Midbrain (tissue), 1 donor: ENCODE measurements at places on chromosomes 6 and 20.

DNA sequence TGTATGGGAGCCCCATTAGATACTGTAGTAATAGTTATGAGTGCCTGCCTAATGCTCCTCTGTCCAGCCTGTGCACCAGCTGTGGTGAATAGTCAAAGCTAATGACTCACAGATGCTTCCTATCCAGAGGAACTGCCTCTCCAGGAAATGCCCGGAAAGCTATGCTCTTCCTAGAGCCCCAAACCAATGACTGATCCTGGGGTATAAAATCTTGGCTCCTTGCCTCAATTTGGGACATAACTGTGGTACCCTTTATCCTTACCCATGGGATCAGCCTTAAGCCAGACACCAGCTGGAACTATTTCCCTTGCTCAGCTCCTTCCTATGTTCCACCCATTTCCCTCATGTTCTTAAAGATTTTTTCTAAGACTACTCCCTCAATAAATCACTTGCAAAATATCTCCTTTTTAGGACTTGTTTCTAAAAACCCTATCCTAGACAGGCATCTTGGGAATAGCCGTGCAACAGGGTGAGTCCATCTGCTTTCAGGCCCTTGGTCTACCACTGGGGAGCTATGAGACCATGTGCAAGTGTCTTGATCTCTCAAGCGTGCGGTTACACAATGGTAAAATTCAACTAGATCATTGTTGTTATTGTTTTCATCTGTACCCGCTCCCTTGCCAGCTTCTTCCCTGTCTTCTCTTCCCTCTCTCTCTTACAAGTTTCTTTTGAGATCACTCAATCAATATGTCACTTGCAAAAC lies 283.7 kb downstream of the BTBD3 start:
- no peak for DNase-seq

- no peak for DNase-seq
Observed at GRCh38 chr20:7841291-7841970, 98.8 kb downstream of the HAO1 start.

DNA sequence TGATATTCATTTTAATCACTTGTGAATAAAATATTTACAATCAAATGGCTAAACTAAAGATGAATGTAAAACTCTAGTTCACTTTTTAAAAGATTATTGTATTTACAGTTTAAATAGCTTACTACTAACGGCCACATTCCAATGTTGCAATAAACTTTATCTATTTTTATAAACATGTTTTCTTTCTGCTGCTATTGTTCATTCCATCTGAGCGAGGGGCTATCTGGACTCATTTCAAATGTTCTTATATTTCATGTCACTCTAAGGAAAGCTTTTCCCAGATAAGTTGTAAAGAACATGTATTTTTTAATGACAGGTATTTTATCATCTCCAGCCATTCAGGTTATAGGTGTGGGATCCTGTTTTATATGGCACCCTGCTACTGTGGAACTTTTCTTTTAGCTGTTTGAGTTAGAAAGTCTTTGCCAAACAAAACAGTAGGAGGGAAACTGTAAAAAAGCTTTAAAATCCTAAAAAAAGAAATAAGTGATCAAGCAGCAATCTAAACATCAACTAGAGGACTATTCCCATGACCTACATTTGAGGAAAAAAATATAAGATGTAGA lies 42.5 kb downstream of the HMGCLL1 start:
- no peak for DNase-seq

- no peak for DNase-seq
Observed at GRCh38 chr6:127684501-127684900, 107.5 kb downstream of the C6orf58 start.

DNA sequence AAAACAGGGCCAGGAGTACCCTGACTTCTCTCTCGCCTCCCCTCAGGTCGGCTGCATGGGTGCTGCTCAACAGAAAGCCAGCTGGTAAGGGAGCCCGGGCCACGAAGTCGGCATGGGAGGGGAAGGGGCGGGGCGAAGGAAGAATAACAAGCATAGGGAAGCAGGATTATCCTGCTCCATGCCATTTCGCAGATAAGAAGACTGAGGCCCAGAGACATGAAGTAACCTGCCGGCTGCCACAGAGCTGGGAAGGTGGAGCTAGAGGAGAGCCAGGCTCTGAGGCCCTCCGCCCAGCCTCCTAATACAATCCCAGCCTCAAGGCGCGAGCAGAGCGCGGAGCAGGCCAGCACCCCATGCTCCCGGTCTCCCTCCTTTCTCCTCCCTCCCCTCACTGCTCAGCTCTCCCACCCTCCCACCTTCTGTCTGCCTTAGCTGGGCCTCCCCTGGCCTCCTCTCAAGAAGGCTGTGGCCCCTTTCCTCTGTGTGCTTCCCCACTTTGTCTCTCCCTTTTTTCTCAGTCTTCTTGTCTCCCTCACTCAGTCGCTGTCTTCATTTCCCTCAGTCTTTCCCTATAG lies 13.2 kb upstream of the HMGA1 start:
- DNase-seq = no peak

GRCh38 chr6:16316741-16317251 lies 78.4 kb downstream of the GMPR start:
- no peak for DNase-seq

- no peak for DNase-seq
Observed at GRCh38 chr6:44216677-44217331, at the start of gene MYMX. Gene MYMX (plus strand): TSS chr6:44216926. CDS start chr6:44217472, 546 bp downstream.

- DNase-seq = no peak
Observed at GRCh38 chr20:37352608-37352980, 6.7 kb downstream of the SRC start.

GRCh38 chr6:64081453-64081852 lies 445.9 kb downstream of the PHF3 start:
- DNase-seq = no peak

DNA sequence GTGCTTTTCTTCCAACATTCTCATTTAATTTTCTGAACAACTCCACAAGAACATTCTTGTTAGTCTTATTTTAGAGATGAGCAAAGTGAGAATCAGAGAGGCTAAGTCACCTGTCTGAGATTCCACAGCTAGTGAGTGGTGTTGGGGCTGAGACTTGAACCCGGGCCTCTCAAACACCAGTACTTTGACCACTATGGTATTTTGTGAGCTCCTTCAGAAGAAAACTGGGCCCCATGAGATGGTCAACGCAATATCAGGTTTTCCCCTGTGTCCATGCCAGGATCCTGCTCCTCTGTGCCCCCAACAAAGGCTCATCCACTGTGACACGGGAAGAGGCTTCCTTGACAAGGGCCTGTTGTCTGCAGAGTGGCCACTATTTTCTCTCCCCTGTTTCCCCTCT lies 51.9 kb downstream of the MAFB start:
- no peak for DNase-seq

DNA sequence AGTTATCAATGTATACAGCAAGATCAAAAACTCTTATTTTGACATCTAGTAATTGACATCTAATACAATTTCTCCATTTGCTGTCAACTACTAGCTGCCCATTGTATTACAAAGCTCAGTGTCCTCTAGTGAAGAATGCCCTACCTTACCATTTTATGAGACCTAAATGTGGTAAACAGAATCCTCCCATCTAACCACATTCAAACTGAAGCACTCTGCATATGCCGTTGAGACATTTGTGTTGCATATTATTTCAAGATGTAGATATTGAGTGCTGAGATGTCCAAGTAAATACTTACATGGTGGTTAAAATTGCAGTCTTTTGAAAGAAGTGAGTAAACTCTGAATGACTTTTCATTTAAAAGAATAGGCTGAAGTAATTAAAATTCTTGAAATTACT lies 597 bp upstream of the GLYATL3 start:
- no peak for DNase-seq

DNA sequence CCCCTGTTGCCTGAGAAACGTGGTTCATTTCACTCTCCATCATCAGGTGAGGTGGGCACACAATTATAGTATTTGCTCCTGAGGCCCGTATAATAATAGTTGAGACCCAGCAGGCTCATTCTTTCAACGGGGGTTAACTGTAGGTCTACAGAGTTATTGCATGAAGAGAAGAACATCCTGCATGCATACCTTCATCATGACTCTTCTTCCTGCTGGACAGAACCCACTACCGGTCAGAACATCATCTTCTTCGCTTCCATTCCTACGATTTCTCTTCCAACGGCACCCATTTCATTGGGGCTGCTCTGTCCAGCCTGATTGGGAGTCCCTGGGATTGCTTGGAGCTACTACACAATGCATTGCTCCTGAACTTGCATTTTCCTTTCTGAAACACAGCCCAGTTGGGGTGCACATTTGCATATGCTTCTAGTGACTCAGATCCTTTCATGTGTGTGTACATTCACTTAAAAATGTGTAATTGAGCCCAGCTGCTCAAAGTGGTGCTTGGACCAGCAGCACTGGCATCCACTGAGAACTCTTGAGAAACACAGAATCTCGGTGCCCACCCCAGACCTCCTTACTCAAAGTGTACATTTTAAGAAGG lies 57.4 kb downstream of the SLC24A3 start:
- no peak for DNase-seq

DNA sequence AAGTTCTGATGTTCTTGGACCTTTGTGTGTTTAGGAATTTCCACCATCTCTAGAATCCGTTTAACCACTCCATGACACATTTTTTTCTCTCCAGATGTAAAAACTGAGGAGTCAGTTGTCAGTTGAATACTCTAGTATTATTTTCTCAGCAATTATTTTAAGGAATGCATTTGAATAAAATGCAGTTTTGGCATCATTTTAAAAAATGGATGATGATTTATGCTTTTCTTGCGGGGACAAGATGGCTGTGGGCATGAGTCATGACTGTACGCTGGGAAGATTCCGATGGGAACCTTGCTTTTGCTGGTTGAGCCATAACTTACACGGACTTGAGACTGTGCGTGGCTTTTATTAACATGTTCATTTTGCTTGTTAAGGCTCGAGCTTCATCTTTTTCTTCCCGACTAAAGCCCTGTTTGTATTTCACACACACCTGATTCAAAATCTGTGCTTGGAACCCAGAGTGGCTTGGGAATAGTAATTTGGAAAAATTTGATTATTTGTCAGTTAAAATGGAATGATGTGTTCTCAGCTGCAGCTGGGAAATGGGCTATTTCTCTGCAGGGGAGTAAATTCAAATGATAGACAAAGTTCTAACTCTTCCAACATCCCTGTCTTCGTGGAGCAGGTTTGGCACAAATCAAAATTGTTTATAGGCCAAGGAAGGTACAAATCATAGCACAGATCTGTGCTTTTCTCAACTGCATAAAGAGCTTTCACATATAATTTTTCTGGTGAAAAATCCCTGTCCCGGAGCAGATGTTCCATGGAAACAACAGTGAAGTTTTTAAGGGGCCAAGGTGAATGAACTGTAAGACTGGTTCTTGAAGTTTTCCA lies 470.5 kb upstream of the JAG1 start:
- no peak for DNase-seq

GRCh38 chr6:146887447-146888077 lies 288.8 kb downstream of the ADGB start:
- DNase-seq = no peak

- DNase-seq = no peak
Observed at GRCh38 chr6:1665214-1665613, 55.5 kb downstream of the FOXC1 start.

DNA sequence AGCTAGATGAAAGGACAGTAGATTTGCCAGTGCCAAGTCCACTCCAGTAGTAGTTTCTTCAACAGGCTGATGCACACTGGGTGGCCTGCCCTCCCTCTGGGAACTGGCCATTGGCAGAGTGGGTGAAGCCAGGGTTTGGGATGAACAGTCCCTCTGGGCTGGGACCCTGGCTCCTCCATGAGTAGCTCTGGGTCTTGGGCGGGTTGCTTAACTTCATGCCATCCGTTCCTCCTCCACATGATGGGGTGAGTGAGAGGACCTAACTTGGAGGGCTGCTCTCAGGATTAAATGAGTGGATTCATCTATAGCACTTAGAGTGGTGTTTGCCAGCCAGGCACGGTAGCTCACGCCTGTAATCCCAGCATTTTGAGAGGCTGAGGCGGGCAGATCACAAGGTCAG lies 47.2 kb downstream of the PLAGL2 start:
- DNase-seq = no peak

- no peak for DNase-seq
Observed at GRCh38 chr20:44643596-44644229, 7.8 kb downstream of the ADA start.

- DNase-seq = no peak
Observed at GRCh38 chr6:101776919-101777350, 383.4 kb downstream of the GRIK2 start.

DNA sequence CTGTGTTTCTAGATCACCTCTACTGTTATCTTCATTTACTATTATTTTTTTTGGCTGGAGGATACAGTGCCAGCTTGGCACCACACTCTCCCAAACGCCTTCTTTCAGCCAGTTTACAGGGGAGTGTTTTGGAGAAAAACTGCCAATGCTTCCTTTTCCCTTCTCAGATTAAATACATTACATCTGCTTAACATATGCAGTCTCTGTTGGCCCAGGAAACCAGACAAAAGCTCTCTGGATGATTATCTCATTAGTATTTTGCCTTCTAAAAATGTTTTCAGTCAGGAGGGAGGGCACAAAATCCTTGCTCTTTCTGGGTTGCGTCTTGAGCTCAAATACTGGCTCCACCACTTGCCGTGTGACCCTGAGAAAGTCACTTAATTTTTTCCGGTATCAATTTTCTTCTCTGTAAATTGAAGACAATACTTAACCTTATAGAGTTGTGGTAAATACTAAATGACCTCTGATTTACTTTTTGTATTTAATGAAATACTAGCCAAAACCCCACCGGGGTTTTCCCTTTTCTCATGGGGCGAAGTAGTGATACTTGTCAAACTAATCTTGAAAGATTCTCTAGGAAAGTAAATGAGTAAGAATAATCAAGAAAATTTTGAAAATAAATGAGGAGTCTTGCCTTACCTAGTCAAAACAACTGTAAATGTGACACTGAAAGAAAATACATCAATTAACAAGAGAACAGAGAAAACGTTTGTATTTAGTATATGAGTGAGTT lies 146.2 kb downstream of the MMS22L start:
- DNase-seq = no peak

GRCh38 chr20:46273717-46274116 lies 34.6 kb downstream of the CDH22 start:
- DNase-seq = no peak

DNA sequence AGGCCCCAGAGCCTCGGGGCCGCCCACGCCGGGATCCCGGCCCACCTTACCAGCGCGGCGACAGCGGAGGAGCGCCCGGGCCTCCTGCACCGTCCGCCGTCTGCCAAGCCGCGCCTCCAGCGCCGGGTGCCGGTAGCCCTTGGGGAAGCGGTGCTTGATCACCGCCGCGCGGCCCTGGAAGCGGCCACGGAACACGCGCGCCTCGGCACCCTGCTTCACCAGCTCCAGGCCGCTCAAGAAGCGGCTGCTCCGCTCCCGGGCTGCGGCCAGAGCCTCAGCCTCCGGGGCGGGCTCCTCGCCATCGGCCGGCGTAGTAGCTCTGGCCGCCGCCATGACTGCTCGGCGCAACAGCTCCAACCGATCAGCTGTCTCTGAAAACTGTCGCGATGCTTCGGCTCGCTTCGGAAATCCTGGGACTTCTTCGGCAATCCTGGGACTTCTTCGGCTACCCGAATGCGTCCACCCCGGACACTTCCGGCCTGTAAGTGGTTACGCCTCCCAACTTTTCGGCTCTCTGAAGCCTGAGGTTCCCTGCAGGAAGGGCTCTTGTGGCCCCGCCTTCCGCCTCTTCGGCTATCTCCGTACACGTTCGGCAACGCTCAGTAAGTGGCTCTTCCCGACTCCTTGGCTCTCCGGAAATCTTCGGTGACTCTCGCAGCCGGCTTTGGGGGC lies at the start of gene TP53RK:
Gene TP53RK, minus strand, starts transcription at position 363 of the 672 bp plus-strand sequence. Its CDS starts 30 bp downstream, at position 333.
- peak; percentile 96 for DNase-seq

- DNase-seq = peak; percentile 80
Observed at GRCh38 chr20:59948828-59949720, 8.9 kb downstream of the FAM217B start.

GRCh38 chr20:48041078-48041780 lies 255.9 kb upstream of the SULF2 start:
- DNase-seq = no peak
